Panc1 (cell line): ENCODE measurements at places on chromosomes 12 and 14. TPM values are rescaled to one million over a fixed set of nuclear protein-coding genes. Genes with fewer than 3 reads are reported as not detected.

Gene SINHCAF
- total RNA-seq: 68.8 TPM

Gene RAB5B
- total RNA-seq: 102 TPM

Gene SMOC1
- 0.46 TPM for total RNA-seq

- no peak for DNase-seq
Measured at GRCh38 chr14:64971943-64972791, at the start of gene RAB15. Gene RAB15 (minus strand): TSS chr14:64972336. CDS start chr14:64972076, 260 bp downstream.

DNA sequence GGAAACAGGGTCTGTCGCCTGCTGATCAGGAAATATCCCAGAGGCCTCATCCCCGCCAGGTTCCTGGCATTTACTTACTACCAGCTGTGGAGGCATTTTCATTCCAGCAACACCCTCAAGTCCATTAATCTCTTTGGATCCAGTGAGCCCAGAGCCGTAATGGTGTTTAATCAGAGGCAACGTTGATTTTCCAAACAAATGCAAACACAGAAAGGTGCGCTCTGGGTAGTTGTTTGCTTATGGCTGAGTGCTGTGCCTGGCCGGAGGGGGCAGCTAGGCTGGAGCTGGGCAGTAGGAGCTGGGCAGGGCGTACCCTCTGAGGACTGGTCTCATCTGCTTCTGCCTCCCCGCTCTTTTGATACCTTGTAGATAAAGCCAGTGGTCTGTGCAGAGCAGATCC is 110.6 kb downstream of the ADCK1 start:
- no peak for DNase-seq

GRCh38 chr14:100065942-100066574 is 836 bp downstream of the EVL start:
- DNase-seq: no peak

DNA sequence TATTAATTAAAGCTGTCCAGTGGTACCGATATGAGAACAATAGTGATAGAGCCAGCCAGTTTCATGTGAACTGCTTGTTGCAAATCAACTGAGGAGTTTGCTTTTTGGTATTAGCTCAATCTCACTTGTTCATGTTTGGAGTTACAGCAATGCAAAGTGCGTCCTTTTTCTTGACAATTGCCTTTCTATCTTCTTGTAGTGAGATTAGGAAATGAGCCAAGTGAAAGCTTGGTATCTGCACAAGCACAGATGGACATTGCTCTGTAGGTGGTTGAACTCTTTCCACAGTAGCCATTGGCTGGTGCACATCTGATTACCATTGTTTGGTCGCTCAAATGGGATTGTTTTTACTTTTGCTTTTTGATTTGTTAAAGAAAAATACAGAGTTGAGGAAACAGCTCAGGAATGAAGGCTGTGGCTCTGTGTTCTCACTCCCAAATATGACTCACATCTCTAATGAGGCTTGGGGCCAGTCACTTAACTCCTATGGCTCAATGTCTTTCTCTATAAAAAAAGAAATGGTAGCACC is 241.4 kb downstream of the BMP4 start:
- no peak for DNase-seq

GRCh38 chr12:108175310-108175709 is 46.2 kb downstream of the WSCD2 start:
- no peak for DNase-seq

GRCh38 chr12:79841878-79842265 is 93.0 kb downstream of the PPP1R12A start:
- no peak for DNase-seq

DNA sequence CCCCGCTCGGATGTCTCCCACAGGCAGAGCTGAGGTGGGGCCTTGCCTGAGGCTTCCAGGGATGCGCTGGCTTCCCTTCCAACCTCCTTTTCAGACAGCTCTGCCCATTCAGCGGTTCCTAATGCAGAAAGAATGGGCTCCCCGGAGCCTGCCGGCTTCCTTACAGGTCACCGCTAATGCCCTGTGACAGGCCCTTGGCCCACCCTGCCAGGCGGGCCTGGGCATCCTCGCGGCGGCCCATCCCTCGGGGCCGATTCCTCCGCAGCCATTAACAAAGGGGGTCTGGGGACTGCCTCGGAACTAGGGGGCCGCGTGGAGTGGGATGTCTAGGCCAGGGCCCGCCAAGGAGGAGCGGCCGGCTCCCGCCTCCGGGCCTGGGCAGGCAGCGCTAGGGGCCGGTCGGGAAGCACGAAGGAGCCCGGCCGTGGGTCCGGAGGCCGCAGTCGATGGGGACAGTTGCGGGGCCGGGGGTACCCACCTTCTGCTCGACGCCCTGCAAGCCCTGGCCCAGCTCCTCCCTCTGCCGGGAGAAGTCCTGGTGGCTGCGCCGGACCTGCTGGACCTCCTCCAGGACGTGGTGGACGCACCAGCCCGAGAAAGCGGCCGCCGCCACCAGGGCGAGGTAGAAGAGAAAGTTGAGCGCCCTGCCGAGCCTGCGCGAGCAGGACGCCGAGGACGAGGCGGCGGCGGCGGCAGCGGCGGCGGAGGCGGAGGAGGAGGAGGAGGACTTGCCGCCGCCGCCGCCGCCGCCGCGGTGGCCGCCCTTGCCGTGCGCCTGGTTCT is 738 bp downstream of the CKAP4 start:
- no peak for DNase-seq

DNA sequence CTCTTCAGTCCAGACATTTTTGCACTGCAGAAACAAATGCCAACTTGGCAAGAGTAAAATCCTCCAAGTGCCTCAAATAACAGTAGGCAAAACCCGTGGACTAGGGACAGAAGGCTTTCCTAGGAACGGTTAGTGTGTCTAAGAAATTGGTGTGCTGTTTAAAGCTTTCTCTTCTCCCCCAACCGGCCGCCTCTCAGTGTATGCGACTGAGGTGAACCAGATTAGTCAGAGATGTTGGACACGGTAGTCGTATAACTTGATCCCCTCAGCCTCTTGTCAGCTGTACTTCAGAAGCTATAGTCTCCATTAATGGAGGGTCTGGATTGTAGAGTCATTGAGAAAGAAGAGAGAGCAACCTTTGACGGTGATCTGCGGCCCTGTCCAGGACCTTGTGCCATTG is 21.7 kb downstream of the PPFIBP1 start:
- DNase-seq: no peak

DNA sequence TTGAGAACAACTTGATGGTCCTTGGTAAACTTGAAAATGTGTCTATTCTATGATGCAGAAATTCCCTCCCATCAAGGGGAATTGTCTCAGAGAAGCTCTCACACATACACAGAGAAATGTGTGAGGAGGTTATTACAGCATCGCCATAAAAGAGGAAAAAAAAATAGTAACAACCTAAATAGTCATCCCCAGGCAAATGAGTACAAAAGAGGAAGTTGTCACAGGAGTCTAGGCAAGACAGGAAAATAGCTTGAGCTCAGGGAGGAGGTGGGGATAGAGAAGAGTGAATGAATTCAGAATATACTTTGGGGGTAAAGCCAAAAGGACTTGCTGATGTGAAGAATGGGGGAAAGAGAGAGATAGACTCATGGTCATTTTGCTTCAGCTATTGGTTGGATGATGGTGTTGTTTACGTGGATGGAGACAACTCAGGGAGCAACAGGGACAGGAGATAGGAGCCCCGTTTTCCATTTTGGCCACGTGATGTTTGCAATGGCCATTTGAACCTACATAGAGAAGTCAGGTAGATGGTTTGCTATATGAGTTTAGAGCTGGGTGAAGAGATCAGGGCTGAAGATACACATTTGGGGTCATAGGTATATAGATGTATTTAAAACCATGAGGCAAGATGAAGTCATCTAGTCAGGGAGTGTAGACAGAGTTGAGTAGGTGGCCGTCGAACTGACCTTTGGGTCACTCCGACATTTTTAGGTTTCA is 20.3 kb downstream of the LRRC74A start:
- DNase-seq: no peak
